Dorsolateral prefrontal cortex (tissue), 122 donors: ENCODE measurements at places on chromosomes 1 and 21.

DNA sequence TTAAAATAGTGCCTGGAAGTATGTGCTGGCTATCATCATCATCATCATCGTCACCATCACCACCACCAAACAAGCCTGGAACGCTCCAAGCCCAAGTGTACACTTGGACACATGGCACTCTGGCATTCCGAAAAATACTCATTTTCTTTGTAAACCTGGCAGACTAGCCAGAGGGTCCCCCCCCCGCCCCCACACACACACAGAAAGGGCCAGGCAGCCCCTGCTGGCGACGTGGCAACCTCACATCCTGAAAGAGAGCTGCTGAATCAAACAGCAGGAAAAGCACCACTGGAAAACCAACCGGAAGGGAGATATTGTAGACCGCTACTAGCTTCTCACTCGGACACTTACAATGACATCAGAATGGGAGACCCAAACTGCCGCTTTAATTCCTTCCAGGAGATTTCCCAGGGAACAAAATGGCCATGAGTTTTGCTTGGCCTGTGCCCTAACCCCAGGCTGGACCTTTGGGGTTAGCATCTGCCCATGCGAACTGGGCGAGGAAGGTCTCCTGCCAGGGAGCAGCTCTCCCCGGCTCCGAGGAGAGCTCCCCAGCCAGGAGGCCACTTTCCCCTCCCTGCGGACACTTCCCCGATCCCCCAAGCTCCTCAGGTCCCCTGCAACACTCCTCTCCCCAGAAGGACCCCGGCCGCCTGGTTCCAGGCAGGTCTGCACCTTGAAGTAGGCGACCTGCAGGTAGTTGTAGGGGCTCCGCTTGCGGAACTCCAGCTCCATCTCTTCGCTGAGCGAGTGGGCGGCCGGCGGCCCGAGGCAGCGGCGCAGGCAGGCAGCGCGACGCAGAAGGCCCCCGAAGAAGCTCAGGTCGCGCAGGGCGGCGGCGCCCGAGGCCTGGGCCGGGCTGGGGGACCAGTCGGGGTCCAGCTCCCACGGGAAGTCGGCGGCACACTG is 742 bp downstream of the P3H1 start:
- peak; percentile 51 for DNase-seq

DNA sequence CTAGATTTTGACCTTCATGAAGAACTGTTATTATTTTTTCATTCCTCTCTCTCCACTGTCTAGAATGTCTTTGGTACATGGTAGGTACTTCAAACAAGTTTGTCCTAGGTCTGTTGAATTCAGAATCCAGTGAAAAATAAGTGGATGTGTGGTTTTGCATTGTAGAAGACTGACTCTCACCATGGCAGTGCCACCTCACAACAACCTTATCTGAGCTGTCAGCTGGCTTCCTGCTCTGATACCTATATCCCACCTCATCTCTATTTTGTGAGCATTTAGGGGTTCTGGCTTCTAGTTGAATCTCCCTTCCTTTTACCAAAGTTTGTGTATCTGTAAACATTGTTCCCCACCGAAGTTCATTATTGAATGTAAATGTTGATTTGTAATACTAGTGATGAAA is 9.1 kb downstream of the SWT1 start:
- no peak for DNase-seq

DNA sequence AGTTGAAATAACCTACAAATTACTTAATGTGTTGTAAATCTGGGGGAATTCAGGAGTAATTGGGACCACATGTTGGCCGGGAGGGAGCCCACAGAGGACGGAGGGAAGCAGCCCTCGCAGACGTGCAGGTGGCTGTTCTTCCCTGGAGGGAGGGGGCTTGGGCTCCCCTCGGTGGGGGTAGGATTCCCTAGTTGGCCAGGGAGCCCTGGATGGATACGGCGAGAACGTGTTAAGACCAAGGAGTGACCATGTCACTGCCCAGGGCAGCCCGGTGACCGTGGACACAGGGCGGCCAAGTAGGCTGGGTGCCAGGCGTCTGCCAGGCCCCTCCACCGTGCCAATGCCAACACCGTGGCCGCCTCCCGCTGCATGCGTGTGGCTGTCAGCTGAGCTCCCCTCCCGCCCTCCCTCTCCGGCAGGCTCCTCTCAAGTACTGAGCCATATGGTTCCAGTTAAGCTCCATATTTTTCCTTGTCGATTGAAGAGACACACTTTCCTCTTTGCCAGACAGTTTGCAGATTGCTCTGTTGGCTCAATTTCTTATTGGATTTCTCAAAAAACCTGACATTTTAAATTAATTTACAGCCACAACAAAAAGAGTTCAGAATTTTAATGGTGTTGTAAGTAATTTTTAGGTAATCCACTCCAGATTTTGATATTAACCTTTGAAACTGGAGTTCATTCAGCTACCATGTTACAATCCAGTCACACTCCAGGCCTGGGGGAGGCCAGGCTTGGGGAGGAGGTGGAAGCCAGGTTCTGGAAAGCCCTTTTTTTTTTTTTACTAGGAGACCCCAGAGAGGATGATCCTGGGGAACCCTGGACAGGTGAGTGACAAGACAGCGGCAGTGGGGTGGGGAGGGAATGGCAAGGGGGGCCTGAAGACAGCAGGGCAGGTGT is 71.2 kb downstream of the CASZ1 start:
- DNase-seq, result no peak

GRCh38 chr1:9291914-9292360 is 757 bp upstream of the SPSB1 start:
- DNase-seq, result no peak

DNA sequence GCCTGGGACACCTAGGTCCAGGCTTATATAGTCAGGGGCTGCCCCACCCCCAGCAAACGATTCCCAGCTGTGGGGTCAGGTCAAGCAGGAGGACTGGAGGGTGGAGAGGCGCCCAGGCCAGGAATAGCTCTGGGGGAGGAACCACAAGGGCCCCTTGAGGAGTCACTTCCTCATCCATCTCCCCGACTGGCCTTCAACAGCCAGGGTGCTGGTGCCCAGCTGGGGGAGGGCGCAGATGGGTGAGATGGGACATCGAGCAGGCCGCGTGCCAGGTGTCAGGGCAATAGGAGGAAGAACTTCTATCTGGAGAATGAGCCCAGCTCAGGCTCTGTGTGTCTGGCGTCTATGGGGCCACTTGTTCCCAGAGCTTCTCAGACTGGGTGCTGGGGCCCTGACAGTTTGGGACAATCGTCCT is 208 bp upstream of the MYBPH start:
- DNase-seq, result no peak

- no peak for DNase-seq
Observed at GRCh38 chr1:34371829-34372532, 195.3 kb downstream of the C1orf94 start.

DNA sequence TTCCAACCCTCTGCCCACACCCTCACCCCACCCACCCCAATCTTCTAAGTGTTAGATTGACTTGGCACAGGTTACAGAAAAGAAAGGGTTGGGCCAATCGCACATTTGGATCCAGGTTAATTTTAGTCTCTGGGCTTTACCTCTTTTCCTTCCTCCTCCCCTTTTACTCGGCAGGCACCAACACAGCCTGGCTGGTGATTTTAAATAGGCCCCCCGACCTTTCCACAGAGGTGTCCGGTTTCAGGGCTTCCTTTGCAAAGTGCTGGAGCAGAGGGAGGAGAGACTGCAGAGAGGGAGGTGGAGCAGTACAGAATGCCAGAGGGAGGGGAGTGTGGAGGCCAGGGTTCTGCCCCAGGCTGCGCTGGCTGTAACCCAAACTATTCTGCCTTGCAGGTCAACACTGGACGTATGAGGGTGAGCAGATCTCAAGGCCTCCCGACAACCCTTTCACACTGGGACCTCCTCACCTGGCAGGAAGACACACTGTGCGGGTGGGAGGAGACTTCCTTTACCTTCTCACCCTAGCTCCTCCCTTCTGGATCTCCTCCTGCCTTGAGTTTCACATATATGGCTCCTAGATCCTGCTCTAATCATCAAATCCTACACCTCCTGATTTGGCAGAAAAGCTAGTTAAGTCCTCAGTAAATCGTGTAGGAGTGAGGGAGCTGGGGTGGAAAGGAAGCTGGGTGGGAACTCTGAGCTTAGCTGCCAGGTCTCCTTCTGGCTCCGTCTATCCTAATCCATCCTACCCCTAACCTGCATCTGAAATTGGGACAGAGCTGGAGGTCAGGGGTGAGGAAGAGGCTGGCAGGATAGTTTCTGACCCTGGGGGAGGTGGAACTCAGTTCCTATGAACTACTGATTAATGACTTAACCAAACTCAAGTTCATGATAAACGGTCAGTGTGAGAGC is 2.4 kb downstream of the CA14 start:
- DNase-seq, result no peak

GRCh38 chr1:109392788-109393616 is 4.7 kb downstream of the SORT1 start:
- peak; percentile 82 for DNase-seq

- no peak for DNase-seq
Observed at GRCh38 chr1:65791396-65791795, 1.3 kb upstream of the PDE4B start.
